ENCODE measurements at places on chromosomes 3 and 15.

GRCh38 chr3:187025656-187026316 is 95.5 kb downstream of the ST6GAL1 start:
- DNase-seq = no peak

DNA sequence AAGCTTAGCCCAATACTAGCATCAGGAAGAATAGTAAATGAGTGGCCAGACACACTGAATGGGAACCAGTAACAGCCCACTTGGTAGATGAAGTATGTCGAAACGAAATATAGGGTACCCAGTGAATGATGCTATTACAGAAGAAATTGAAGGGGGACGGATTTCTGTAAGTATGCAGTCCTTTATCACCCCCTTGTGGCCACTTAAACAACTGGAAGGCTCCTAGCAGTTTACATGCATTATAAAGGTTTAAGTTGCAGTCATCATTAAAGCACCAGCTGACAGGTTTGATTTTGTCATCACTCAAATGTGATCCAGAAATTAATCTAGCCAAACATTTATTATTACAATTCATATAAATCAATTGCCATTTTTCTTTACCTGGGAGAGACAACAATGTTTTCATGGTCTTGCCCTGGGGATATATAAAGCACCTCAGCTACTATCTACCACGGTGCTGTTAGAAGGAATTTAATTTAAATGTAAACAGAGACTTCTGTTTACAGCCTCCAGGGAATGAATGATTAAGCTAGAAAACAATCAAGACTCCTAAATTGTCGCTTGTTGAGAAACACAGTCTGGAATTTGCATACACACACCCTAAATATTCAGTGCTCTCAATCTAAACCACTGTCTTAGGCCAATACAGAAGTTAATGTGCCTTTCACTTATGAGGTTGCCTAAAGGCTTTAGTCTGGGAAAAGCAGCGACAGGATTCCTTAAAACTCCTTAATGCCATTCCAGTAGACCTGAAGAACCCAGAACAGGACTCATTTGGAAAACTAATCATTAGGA is 7.8 kb downstream of the EIF1B start:
- no peak for DNase-seq

GRCh38 chr3:37243820-37244748 is 69.7 kb upstream of the LRRFIP2 start:
- DNase-seq = no peak

GRCh38 chr15:66212563-66212921 is 41.0 kb downstream of the MEGF11 start:
- no peak for DNase-seq

GRCh38 chr3:39188271-39189149 is 3.9 kb downstream of the XIRP1 start:
- DNase-seq = no peak

GRCh38 chr3:169930843-169931242 is 19.5 kb downstream of the SAMD7 start:
- no peak for DNase-seq

- no peak for DNase-seq
These were observed 38.5 kb upstream of the XCR1 start for GRCh38 chr3:46065750-46066256.

DNA sequence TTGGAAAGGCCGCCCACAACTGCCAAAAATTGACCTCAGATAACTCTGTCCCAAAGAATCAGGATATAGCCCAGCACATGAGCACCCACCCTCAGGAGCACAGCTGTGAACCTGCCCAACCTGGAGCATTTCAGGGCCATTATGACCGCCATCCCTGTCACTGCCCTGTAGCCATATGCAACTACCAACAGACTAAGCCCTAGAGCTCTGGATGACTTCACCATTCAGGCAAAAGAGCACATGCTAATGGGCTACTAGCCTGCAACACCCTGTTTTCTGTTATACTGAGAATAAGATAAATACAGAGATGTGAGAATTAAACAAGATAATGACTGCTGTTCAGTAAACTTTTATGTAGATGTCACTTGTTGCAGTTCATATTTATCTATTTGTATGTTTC is 45.0 kb downstream of the TXNRD3 start:
- DNase-seq = no peak

Measured in T-helper 17 cell (primary cell).